ENCODE measurements at places on chromosomes 2 and 18. TPM values are rescaled to one million over a fixed set of nuclear protein-coding genes. Genes with fewer than 3 reads are reported as not detected.

L3MBTL4 gene
- total RNA-seq, result under 0.01 TPM

SRD5A2 gene
- not detected for total RNA-seq

GRCh38 chr2:32559136-32559535, 68.7 kb upstream of the TTC27 start:
- H3K4me3 ChIP-seq, result no peak overlapping the region
- H3K4me1 ChIP-seq, result no peaks in the 10 kb centered on the region
- H3K36me3 ChIP-seq, result peaks cover 13% of the 10 kb centered on the region
- DNase-seq, result peak; percentile 33
- no peak overlapping the region for H3K27ac ChIP-seq
- no peaks in the 10 kb centered on the region for H3K27me3 ChIP-seq

- DNase-seq, result peak; percentile 28
- H3K36me3 ChIP-seq, result no peaks in the 10 kb centered on the region
- peaks cover 1% of the 10 kb centered on the region for H3K4me1 ChIP-seq
- H3K27me3 ChIP-seq, result no peaks in the 10 kb centered on the region
Measured at GRCh38 chr18:25399554-25399953, 47.6 kb upstream of the ZNF521 start.

DSG1 gene
- total RNA-seq, result not detected
